ENCODE measurements at places on chromosomes 3 and 15.

DNA sequence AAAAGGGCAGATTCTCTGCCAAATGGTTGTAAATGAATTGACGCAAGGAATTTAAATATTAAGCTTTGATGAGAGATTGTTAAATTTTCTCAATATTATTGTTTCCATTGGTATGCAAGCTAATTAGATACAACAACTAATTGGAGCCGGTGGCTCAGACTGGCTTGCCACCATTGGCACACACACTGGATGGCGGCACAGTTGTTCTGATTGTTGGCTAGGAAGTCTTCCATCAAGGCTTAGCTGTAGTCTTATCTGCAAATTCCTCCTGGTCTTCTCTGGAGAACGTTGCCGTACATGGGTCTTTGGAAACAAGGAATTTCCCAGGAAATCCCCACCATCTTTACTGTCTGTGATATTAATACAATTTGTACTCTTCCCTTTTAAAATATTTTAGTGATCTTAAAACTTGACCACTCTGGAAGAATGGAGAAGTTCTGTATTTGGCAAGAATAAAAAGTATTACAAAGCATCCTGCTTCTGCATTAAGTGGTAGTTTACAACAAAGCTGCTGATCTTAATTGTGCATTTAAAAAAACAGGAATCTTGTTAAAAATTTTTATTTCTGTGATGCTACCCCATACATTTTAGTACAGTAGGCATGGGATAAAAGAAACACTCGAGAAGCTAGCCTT, 126.5 kb downstream of the UBE2E2 start:
- DNase-seq: peak; percentile 57

DNA sequence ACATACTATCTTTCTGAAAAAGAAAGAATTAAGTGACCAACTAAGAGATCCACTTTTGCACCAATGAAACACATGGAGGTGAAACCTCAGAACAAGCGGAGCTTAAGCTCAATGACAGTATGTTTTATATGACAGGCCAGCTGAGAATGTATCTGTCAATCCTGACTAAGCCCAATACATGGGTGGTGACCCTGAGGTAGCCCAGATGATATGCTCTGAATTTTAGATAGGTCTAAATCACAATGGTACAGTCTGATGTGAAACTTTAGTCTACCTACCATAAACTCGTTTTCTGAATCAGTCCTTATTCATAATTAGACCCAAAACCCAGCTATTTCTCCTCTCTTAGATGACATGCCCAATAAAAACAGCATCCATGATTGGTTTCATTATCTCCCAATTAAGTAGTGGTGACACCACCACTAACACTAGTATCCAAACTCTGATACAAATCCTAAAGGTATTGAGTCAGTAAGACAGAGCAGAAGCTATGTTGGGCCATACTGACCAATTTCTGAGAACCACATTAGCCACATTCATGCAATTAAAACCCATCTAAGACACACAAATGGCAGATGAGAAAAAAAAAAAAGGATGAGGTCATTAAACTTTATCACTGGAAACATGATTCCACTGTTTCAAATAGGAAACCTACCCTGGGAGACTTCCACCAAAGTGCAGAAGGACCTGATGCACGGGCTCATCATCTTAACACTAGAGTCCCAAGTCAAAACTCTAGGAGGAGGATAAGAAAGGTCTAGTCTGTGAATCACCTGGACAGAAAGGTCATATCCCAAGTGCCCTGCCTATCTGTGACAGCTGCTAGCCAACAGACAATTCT, 20.6 kb downstream of the CMTM6 start:
- DNase-seq: no peak

DNA sequence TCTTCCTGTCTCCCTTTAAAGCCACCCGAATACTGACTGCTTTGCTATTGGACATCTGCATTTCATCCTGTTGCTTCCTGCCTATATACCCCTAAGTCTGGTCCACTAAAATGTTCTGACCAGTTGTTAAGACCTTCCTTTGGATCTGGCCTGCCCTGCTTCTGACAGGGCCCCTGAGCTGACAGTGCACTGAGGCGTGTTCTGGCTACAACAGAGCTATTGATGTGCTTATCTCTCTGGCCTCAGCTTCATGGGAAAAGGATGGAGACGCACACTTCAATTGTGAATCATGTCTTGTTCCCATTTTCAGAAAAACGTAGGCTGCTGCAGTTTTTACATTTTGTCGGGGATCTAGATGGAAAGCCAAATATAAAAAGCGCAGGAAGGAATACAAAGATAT, 7.1 kb upstream of the P3H2 start:
- no peak for DNase-seq

DNA sequence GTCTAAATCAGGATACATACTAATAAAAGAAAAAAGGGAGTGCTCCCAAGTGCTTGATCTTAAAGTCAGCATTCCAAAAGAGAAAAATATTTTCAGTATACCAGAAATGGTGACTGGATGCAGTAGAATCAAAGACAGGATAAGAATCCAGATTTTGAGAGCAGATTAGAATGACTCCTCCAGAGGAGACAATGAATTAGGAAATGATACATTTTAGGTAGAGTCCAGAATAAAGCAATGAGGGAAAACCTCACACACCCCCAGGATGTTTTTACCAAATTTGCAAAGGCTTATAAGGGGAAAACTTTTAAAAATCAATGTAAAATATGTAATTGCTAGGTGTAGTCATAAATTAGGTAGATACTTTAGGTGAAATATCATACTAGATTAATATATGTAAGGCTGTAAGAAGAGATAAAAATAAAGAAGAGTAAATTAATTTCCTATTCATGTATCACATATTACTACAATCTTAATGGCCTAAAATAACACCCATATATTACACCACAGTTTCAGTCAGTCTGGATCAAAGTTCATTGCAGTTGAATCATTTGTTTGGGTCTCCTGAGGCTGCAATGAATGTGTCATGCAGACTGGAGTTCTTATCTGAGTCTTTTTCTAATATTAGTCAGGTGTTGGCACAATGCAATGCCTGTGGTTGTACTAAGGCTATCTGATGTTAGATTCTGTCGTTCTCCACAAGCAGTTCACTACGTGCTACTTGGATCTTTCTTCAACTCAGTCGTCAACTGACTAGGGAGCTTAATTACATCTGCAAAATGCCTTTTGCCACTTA, 547.8 kb upstream of the EPHA6 start:
- no peak for DNase-seq

DNA sequence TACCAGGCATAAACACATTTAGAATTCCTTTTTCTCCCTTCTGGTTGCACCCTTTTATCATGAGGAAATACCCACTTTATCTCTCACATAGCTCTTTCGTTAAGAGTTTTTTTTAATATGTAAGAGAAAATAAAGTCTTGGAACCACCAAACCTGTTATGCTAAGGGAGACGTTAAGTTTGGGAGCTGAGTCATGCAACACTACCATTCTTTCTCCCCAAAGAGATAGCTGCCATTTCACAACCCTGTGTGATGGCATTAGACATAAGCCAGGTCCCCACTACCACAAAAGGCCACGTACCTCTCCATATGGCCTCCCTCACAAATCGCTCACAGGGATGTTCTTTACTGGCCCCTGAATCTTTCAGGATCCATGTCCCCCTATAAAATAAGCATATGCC, 7.6 kb upstream of the NIPA1 start:
- DNase-seq: no peak

DNA sequence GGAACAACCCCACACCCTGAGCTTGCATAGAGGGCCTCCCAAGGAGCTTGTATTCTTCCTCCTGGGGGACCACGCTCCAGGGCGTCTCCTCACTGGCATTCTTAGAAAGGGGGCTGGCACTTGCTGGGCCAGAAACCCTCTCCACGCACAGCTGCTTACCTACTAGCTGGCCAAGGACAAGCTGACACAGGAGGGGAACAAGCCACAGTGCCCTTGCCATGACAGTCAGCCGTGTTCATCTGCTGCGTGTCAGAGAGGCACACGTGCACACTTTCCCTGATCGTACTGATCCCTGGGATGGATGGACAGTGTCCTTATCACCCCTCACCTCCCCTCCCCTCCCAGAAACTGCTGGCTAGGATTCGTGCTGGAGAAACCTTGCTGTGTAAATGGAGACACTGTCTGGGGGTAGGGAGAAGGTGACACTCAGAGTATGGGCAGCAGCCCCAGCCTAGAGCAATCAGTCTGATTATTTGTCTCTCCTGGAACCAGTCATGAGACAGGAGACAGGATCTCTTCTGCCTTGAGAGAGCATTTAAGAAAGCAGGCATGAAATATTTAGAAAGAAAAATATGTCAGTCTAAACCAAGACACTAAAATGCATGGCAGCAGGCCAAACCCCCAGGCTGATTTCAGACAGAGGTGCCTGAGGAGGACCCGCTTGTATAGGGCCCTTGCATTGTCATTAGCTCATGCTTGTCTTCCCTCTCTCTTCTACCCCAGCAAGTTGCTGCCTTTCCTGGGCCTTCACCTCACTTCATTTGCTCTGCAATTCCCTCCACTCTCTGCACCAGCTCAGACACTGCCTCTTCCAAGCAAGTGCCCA, 311.8 kb upstream of the TRIM42 start:
- DNase-seq: no peak

DNA sequence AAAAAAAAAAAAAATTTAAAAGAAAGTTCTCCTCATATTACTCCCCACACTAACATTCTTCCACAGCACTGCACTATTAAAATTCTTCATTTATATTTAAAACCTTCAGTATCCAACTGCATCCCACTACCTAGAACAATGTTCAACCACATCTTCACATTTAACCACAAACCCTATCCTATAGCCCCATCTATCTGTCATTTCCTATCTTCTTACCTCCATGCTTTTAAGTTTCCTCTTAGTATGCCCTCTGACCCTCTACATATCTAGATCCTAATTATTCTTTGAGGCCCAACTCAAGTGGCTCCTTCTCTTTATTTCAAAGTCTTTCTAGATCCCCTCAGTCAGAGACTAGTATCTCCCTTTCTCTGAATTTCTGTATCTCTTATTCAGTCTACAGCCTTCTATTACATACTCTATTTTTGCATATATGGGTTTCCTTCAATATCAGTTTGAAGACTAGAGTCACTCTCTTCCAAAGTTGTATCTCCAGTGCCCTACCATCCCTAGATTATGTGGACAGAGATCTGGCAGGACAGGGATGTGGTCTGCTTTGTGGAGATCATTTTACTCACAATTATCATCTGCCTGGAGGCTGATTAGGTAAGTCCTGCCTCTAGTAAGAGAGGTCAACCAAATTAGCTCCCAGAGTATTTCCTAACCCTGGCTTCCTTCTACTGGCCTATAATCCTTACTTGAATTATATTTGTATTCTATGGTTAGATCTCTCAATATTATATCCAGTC, 1.4 kb downstream of the CIAO2A start:
- no peak for DNase-seq

DNA sequence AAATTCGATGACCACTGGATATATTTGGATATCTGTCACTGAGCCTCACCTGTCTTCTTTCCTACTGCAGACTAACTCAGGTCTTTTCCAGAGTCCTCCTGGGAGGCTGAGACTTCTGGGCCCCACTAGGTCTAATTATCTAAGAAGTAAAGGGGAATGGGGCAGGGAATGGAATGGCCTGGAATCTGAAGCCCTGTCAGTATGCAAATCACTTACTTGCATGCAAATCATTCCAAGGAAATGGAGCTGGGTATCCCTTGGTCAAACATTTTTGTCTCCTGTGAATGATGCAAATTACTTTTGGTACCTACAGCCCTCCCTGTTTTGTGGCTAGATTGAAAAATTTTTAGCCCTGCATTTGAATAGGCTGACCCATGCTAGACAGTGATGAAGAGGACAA, 5.3 kb upstream of the SPSB4 start:
- no peak for DNase-seq

DNA sequence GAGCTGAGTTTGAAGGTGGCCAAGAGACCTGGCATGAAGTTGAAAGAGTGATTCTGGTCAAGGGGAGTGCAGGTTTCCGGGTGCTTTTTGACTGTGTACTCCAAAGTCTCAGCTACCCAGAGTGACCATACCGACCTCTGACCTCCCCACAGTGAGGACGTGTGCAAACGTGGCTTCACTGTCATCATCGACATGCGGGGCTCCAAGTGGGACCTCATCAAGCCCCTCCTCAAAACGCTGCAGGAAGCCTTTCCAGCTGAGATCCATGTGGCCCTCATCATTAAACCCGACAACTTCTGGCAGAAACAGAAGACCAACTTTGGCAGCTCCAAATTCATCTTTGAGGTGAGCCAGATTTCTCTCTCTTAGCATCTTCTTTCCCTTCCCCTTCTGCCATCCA, 272.4 kb upstream of the ROPN1 start:
- no peak for DNase-seq

- DNase-seq: no peak
Observed at GRCh38 chr3:54309601-54310000, 187.2 kb downstream of the CACNA2D3 start.

- no peak for DNase-seq
Observed at GRCh38 chr3:58408906-58409305, 24.7 kb downstream of the PDHB start.
